Natural killer cell (primary cell): ENCODE measurements at places on chromosomes 16 and 17. TPM values are rescaled to one million over a fixed set of nuclear protein-coding genes. Genes with fewer than 3 reads are reported as not detected.

The KRT9 gene
- not detected for total RNA-seq

The KIF18B gene
- total RNA-seq, result 1.1 TPM

The PPM1E gene
- total RNA-seq, result not detected

DNA sequence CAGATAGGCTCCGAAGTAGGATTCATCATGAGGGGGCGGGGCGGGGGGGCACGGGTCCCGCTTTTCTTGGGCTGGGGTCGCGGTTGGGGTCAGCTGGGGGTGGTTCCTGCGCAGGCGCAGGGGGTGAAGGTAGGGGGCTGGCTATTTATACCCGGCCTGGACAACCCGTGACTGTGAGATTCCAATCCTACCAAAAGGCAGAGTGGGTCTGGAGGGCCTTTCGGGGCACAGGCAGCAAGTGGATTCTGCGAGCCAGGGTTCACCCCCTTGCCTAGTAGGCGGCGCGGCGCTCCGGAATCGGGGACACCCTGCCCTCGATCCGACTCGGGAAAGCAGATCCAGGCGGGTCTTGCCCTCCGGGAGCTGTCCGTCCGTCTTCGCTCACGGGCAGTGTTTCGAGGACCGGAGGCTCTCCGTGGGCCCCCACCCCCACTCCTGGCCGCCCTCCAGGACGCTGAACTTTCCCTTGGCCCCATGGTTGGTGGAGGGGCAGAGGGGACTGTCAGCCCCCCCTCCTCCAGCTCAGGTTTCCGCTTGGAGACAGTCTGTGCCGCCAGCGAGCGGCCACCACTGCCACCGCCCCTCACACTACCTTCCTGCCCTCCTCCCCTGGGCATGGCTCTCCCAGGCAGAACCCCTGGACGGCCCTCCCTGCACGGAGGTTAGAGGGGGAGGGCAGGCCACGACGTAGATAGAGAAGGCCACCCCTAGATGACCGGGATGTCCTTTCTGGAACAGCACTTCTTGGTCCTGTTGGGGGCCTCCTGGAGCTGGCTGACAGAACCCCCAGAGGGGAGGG lies 634 bp downstream of the SLC2A4 start:
- H3K27ac ChIP-seq, result no peak overlapping the region
- H3K4me1 ChIP-seq, result peaks cover 31% of the 10 kb centered on the region
- H3K27me3 ChIP-seq, result peaks cover 33% of the 10 kb centered on the region
- H3K4me3 ChIP-seq, result no peak overlapping the region

DNA sequence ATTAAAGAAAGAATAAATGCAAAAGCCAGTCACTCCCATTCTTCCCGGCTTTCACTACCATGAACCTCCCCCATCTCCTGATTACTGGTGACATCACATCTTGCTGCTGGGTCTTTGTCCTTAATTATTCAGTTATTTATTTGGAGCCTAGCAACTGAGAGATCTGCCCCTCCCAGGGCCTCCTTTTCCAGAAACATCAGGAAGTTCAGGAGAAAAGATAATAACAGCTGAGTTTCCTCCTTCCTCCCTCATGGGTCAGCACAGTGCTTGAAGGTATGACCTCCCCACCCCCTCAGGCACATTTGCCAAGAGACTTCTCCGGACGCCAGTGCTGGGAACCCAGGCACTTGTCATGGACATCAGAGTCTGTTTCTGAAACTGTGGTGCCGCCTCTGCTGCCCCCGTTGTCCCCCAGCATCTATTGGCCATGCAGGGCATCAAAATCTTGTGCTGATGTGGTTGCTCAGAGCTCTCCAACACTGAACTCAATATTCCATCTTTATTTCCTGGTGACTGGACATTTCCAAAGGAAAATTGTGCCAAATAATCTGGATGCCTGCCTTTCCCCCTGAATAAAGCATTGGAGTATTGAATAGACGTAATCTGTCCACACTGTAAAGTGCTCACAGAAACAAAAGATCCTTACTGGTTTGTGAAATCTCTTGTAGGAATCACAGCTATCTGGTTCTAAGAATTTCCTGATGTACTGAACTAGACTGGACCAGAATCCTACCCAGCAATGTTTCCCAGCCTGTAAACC lies 71.8 kb downstream of the ZNF18 start:
- H3K27me3 ChIP-seq, result no peaks in the 10 kb centered on the region
- H3K27ac ChIP-seq, result no peak overlapping the region
- no peak overlapping the region for H3K4me3 ChIP-seq
- DNase-seq, result no peak

DNA sequence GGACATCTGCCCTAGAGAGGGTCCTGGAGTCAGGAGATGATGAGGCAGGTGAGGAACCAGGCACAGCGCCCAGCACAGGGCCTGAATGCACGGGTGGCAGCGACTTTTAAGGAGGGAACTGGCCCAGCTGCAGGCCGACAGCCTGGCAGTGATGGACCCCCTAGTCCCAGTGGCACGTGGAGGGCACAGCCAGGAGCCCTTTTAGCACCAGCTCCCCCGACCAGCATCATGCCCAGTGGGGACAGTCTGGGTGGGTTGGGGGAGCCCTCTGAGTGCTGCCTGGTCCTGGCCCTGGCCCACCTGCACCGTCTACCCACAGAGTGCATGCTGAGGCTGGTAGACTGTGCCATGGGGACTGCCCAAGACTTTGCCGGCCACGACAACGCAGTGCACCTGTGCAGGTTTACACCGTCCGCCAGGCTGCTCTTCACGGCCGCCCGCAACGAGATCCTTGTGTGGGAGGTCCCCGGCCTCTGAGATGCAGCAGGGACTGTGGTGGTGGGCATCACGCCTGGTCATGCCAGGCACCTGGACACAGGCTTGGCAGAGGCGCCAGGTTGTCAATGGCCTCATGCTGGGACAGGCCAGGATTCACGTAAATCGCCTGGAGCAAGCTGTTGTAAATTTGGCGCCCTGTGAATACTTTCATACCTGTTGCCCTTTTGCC lies 686 bp upstream of the RHOT2 start:
- DNase-seq, result no peak
- H3K27me3 ChIP-seq, result no peaks in the 10 kb centered on the region
- peaks cover 21% of the 10 kb centered on the region for H3K4me1 ChIP-seq
- H3K36me3 ChIP-seq, result peaks cover 17% of the 10 kb centered on the region

DNA sequence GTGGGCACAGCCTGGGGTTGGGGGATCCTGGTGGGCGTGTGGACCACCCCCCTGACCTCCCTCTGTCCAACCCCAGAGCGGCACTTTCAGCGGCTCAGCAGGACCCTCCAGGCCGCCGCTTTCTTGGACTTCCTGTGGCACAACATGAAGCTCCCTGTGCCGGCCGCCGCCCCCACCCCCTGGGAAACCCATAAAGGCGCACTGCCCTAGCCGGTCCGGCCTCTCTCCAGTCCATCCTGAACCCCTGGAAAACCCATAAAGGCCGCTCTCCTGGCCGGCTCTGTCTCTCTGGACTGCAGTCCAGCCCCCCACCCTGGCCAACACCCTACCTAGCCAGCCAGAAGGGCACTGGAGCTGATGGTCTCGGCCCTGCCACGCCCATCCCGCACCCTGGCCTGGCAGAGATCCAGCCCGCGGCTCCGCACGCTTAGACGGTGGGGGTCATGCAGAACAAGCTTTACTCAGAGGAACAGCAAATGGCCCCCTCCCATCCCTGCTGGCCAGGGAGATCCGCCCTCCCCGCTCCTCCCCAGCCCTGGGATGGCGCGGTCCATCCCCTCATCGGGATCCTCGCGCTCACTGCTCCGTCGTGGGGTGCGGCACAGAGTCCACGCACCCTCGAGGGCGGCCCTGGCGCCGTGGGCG lies 2.7 kb downstream of the NOXO1 start:
- no peak for DNase-seq
- no peak overlapping the region for H3K4me3 ChIP-seq
- peaks cover 42% of the 10 kb centered on the region for H3K36me3 ChIP-seq

DNA sequence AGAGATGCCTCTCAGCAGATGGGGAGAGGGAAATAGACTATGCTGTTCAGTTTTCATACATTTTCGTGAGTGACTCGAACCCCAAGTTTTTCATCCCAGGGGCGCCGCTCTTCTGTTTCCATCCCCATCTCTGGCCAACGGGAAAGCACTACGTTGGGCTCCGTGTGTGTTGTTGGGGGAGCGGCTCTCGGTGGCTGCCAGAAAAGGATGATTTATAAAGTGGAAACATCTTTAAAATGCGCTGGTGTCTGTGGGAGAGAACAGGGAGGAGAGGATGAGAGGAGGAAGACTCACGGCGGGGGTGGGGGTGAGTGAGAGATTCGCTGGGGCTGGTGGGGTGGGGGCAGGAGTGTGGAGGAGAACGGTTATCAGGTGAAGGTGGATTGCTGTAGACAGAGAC lies 5.8 kb downstream of the TBX4 start:
- H3K27me3 ChIP-seq, result peaks cover 34% of the 10 kb centered on the region
- H3K36me3 ChIP-seq, result no peaks in the 10 kb centered on the region
- no peak overlapping the region for H3K27ac ChIP-seq
- peaks cover 12% of the 10 kb centered on the region for H3K4me1 ChIP-seq
- DNase-seq, result no peak
- no peak overlapping the region for H3K4me3 ChIP-seq

GRCh38 chr17:14355556-14355955 lies 54.7 kb downstream of the HS3ST3B1 start:
- H3K27me3 ChIP-seq, result peaks cover 3% of the 10 kb centered on the region
- no peaks in the 10 kb centered on the region for H3K36me3 ChIP-seq
- H3K4me1 ChIP-seq, result peaks cover 19% of the 10 kb centered on the region
- no peak for DNase-seq
- H3K27ac ChIP-seq, result no peak overlapping the region

GRCh38 chr17:4327606-4328005 lies 38.9 kb downstream of the UBE2G1 start:
- H3K4me1 ChIP-seq, result peaks cover 4% of the 10 kb centered on the region
- H3K36me3 ChIP-seq, result no peaks in the 10 kb centered on the region
- DNase-seq, result no peak
- H3K27me3 ChIP-seq, result no peaks in the 10 kb centered on the region
- no peak overlapping the region for H3K27ac ChIP-seq

DNA sequence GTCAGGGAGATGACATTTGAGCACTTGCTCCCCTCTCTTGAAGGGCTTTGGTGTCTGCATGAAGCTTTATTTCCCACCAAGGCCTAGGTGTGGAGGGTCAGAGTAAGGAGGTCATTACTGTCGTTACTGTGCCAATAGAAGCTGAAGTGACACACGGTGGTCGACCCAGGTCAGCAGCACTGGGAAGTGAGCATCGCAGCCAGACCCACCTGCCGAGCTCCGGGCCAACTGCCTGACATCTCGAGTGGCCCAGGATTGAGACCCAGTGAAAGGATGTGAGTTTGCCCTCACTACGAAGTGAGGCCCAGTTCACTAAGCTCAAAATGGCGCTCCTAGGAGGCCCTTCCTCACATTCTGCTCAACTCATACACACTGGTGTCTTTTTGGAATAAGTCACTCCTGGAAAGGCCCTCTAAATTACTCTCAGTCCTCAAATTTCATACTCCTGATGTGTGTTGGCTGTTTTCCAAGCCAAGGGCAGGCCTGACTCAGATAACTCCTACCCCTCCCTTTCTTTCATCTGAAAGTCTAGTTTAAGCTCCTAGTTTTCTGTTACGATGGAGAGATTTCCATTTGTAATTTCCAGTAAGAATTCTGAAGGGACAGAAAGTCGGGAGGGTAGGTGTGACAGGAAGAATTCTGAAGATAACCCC lies 200.4 kb downstream of the LGALS9B start:
- peaks cover 4% of the 10 kb centered on the region for H3K36me3 ChIP-seq
- no peak for DNase-seq
- H3K4me3 ChIP-seq, result no peak overlapping the region
- H3K27ac ChIP-seq, result no peak overlapping the region
- H3K27me3 ChIP-seq, result no peaks in the 10 kb centered on the region

- peaks cover 34% of the 10 kb centered on the region for H3K4me1 ChIP-seq
- DNase-seq, result peak; percentile 35
- H3K36me3 ChIP-seq, result no peaks in the 10 kb centered on the region
- H3K27me3 ChIP-seq, result peaks cover 30% of the 10 kb centered on the region
- H3K27ac ChIP-seq, result no peak within 1 kb of the TSS
These were observed at the start of gene SDK2 for GRCh38 chr17:73644145-73645049. Gene SDK2, minus strand, starts transcription at chr17:73644445. Its CDS starts 357 bp downstream, at chr17:73644088.

DNA sequence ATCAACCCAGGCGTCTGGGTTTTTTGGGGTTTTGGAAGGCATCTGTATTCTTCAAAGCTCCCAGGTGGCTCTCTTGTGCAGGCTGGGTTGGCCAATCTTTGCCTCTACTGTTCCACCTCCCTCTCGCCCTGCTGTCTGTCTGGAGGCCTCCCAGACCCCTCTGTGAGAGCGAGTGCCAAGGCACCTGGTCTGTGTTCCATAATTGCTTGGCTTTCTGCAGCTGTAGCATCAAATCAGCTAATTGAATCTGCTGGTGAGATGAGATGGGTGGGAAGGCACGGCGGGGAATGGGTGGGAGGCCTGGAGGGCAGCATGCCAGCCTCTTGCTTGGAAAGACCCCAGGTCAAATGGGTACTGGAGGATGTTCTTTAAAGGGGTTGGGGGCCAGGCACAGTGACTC lies 52.5 kb upstream of the CLEC19A start:
- no peaks in the 10 kb centered on the region for H3K36me3 ChIP-seq
- no peak overlapping the region for H3K27ac ChIP-seq
- H3K4me1 ChIP-seq, result no peaks in the 10 kb centered on the region
- no peak for DNase-seq

- no peak overlapping the region for H3K27ac ChIP-seq
- H3K27me3 ChIP-seq, result peaks cover 8% of the 10 kb centered on the region
- no peaks in the 10 kb centered on the region for H3K36me3 ChIP-seq
- no peak overlapping the region for H3K4me3 ChIP-seq
These were observed 509 bp upstream of the ATP2C2 start for GRCh38 chr16:84367750-84368307.

- peak overlapping the region; percentile 64 for H3K27ac ChIP-seq
- DNase-seq, result no peak
- H3K36me3 ChIP-seq, result peaks cover 51% of the 10 kb centered on the region
- peaks cover 30% of the 10 kb centered on the region for H3K4me1 ChIP-seq
- H3K4me3 ChIP-seq, result no peak overlapping the region
These were observed 5.5 kb downstream of the SEC14L1 start for GRCh38 chr17:77146246-77146632.

GRCh38 chr17:60153606-60154390 lies 4.0 kb downstream of the CA4 start:
- peaks cover 12% of the 10 kb centered on the region for H3K4me1 ChIP-seq
- H3K27me3 ChIP-seq, result peaks cover 12% of the 10 kb centered on the region
- no peaks in the 10 kb centered on the region for H3K36me3 ChIP-seq
- H3K27ac ChIP-seq, result no peak overlapping the region

- no peaks in the 10 kb centered on the region for H3K4me1 ChIP-seq
- H3K27me3 ChIP-seq, result peaks cover 6% of the 10 kb centered on the region
- H3K27ac ChIP-seq, result no peak overlapping the region
- no peak for DNase-seq
These were observed 12.3 kb downstream of the FOXL1 start for GRCh38 chr16:86590501-86591144.

DNA sequence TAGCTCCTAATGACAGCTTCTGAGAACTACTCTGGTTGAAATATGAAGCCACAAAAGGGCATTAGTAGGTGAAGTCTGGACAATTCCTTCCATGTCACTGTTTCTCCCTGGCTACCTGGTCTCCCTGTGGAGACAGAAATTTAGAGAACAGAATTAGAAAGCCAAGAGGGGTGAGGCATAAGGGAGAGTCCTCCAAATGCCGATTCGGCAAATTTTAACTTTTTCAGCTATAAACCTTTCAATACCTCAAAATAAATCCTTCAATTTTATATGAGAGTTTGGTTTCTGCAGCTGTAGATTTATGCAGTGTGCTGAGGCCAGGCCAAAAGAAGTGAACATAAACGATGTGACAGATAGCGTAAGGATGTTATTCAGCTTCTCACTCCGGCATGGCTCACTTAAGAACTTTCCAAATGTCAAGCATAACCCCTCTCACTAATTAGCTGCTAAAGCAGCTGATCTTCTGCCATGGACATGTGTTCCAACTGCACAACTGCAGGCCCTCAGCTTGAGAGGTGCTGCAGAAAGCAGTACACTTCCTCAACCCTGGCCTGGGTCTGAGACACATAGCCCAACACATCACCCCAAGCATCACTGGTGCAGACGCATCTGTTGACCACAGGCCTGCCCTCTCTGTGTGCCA lies 247.9 kb upstream of the SOX9 start:
- no peak for DNase-seq
- H3K4me3 ChIP-seq, result no peak overlapping the region
- no peaks in the 10 kb centered on the region for H3K36me3 ChIP-seq
- H3K27ac ChIP-seq, result no peak overlapping the region
